ENCODE measurements at places on chromosomes 11 and 22. TPM values are rescaled to one million over a fixed set of nuclear protein-coding genes. Genes with fewer than 3 reads are reported as not detected.

CD3G gene
- not detected for polyA plus RNA-seq

- no peaks in the 10 kb centered on the region for H3K4me1 ChIP-seq
- 0 out of 2 replicates have a peak, but pooled peaks cover 3% of the 10 kb centered on the region for H3K27me3 ChIP-seq
- H3K36me3 ChIP-seq: no peaks in the 10 kb centered on the region
- no peak overlapping the region for H3K4me3 ChIP-seq
- no peak for DNase-seq
- no peak overlapping the region for H3K27ac ChIP-seq
Measured at GRCh38 chr22:27726686-27727449, 74.7 kb downstream of the MN1 start.

GRCh38 chr11:93849201-93849600 lies 1.2 kb downstream of the VSTM5 start:
- H3K36me3 ChIP-seq: no peaks in the 10 kb centered on the region
- peaks cover 9% of the 10 kb centered on the region for H3K4me1 ChIP-seq
- no peaks in the 10 kb centered on the region for H3K27me3 ChIP-seq

- DNase-seq: peak; percentile 38
- H3K36me3 ChIP-seq: no peaks in the 10 kb centered on the region
- no peaks in the 10 kb centered on the region for H3K27me3 ChIP-seq
- H3K4me3 ChIP-seq: no peak overlapping the region
- H3K27ac ChIP-seq: no peak overlapping the region
Measured at GRCh38 chr11:79335681-79336080, 105.1 kb downstream of the TENM4 start.
